DMS153 (cell line): ENCODE measurements at places on chromosomes 11 and 22.

DNA sequence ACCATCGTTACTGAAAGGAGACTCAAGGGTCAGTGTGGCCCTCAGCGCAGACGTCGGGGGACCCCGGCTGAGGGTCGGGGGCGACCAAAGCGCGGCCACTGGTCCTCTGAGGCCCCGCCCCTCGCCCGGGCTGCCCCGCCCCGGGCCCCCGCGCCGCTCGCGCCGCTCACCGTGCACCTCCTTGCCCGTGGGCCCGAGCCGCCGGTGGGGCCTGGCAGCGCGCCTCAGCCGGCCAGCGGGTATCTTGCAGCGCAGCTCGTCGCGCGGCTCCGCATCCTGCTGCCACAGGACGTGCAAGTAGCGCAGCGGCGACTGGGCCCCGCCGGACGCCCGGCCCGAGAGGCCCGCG is 419 bp downstream of the ANKRD54 start:
- peak; percentile 40 for DNase-seq

GRCh38 chr11:134577751-134578395 is 165.8 kb upstream of the B3GAT1 start:
- DNase-seq = no peak

- no peak for DNase-seq
Measured at GRCh38 chr11:70842701-70843100, 409.7 kb downstream of the SHANK2 start.

- DNase-seq = no peak
Measured at GRCh38 chr11:105245781-105246315, 106.3 kb upstream of the CARD18 start.

GRCh38 chr11:102448869-102449224 is 3.7 kb downstream of the TMEM123 start:
- DNase-seq = no peak

GRCh38 chr22:27372364-27372763 is 429.2 kb downstream of the MN1 start:
- DNase-seq = no peak

DNA sequence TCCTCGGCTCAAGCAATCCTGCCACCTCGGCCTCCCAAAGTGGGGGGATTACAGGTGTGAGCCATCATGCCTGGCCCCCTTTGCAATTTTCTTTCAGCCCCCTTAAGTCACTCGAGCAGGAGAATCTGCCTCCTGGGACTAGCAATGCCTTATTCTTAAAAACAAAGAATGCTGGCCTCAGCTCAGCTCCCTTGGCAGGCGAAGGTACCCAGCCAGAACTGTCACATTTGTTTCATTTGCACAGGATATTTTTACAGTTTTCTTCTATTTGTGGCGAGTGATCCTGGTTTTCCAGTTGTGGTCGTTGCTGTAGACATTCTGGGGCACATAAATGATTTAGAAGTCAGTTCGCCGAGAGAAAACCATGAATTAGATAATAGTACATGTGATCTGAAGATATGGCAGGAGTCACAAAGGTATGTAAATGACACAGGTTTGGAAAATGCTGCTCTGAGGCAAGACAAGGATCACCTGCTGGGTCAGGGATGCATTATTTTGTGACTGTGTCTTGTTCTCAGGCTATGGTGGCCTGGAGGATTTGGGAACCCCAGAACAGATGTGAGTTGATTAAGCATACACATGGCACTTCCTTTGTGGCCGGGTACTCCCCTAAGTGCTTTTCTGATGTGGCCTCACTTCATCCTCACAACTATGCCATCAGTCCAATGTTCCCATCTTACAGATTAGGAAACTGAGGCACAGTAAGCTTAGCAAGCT is 51.2 kb upstream of the SLC22A12 start:
- no peak for DNase-seq

DNA sequence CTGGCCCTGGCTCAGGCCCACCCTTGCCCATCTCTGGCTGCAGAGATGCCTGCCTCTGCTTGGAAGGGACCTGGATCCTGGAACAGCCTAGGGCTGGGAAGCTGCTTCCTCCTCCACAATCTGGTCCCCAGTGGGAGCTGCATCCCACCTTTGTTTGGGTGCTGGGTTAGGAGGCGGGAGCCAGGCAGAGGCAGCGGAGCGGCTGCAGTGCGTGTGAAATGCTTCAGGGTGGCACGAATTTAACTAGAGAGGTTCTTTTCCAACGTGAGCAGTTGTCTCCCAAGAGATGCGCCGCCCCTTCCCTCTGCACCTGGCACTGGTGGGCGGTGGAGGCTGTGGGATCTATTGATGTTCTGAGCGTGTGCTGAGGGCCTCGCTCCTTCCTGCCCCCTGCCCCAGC is 31.6 kb downstream of the BRSK2 start:
- no peak for DNase-seq

GRCh38 chr11:104422324-104422944 is 258.5 kb upstream of the PDGFD start:
- no peak for DNase-seq

- no peak for DNase-seq
Measured at GRCh38 chr22:17968126-17968525, 56.2 kb downstream of the MICAL3 start.

DNA sequence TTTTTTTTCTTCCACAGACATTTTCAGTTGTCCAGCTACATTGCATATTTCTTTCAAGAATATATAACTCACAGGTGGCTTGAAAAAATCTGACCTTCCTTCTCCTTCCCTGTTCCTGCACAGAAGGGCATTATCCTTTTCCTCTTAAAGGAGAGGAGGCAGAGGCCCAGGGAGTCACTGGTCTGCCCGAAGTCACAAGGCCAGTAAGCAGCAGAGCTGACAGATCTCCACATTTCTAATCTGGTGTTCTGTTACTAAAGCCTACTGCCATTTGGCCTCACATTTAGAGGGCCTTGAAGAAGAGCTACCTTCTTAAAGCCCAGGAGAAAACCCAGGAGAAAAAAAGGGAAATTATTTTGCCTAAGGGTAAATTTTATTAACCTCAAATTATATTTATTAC is 12.3 kb downstream of the ENDOD1 start:
- no peak for DNase-seq

DNA sequence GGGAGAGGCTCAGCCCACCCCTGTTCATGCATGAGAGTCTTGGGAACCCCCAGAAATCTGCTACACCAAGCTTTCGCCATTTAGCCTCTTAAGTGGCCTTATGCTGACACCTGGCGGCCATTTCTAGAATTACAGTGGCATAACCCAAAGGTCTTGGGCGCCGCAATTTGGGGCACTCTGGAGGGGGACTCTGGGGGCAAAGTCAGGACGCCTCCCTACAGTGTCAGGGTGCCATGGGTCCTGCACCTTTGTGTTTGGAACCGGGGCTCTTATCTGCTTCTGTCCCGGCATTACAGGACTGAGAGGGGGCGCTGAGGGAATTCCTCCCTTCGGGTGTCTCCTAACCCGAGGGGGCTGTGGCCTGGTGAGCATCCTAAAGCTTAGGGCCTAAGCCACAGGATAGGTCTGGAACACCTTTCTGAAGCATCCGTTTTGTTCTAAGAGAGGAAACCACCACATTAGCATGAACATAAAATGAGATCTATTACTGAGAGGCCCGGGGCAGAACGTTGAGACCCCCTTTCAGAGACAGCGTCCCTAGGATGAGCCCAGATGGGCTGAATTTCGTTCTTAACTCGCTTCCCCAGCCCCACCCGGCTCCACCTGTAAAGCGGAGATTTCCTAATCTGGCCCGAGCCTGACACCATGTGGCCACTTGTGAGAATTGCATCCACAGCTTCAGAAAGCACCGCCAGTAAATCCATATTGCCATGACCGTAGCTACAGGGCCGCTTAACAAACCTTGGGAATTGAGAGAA is 9.3 kb downstream of the INS start:
- DNase-seq = peak; percentile 46

DNA sequence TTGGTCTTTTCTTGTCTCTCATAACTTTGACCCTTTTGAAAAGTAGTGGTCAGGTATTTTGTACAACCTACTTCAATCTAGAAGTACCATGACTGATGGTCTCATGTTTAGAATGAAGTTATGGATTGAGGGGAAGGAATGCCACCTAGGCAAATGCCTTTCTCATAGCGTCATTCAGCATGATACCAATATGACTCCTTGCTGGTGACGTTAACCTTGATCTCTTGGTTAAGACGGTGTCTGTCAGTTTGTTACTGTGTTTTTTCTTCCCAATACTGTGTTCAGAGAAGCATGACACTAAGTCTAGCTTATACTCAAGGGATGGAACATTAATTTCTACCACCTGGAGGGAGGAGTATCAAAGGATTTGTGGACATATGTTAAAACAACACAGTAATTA is 130.9 kb downstream of the KIF18A start:
- DNase-seq = no peak

DNA sequence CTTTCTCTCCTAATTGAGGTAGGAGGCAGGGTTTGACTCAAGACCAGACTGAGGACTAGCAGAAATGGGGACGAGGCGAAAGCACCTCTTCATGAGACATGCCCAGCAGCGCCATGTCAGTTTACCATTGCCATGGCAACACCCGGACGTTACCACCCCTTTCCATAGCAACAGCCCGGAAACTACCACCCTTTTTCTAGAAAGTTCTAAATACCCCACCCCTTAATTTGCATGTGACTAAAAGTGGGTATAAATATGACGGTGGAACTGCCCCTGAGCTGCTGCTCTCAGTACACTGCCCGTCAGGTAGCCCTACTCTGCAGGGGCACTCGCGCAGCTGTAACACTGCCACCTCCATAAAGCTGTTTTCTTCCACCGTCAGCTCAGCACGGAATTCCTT is 5.9 kb upstream of the RAC2 start:
- no peak for DNase-seq

DNA sequence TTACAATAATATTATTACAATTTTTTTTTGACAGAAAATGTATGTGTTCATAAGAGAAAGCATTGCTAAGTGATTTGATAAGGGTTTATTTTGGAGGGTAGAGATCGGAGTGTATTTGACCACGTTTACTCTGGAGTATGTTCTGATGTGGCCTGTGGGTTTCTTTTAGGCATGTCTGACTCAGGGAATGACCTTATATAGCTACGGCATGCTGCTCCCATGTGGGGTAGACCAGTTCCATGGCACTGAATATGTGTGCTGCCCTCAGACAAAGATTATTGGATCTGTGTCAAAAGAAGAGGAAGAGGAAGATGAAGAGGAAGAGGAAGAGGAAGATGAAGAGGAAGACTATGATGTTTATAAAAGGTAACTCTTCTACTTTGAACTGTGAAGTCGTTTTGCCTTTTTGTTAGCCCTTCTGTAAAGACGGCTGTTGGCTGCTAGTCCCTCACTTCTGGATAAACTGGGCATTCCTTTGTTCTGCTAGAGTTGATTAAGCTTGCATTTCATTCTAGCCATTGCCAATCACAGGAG is 38.1 kb upstream of the ST14 start:
- DNase-seq = no peak

GRCh38 chr22:49066619-49067018 is 761.1 kb downstream of the BRD1 start:
- no peak for DNase-seq

- DNase-seq = no peak
Measured at GRCh38 chr11:78622666-78623065, 48.0 kb upstream of the NARS2 start.

- no peak for DNase-seq
Measured at GRCh38 chr22:17575681-17576080, 12.4 kb downstream of the SLC25A18 start.

- no peak for DNase-seq
Measured at GRCh38 chr11:92053216-92053615, 171.4 kb upstream of the FAT3 start.

- no peak for DNase-seq
Measured at GRCh38 chr11:119891055-119891768, 162.2 kb upstream of the NECTIN1 start.

GRCh38 chr11:125053167-125053566 is 9.9 kb upstream of the SLC37A2 start:
- no peak for DNase-seq

DNA sequence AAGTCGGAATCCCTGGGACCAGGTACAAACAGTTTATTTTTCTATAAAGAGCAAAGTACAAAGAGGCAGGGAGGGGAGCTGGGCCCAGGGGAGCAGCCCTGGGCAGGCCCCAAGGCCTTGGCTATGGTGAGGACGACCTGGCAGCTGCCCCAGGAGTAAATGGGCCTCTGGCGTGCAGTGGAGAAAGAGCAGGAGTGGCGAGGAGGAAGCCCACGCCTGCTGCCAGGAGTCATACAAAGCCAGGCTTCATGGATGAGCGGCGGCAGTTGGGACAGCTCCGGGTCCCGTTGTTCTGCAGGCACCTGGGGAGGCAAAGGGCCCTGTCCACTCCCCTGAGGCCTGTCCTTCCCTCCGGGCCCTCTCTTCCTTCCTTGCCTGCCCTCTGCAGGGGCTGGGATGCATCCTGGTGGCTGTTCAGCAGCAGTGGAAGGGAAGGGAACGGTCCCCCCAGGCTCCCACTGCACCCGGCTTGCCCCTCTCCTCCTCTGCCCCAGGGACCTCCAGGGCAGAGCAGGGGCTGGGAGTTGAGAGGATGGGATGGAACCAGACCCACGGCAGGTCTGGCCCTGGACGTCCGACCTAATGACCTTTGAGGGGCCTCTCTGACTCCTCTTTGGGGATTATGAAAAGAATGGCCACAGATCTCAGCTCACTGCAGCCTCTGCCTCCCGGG is 11.1 kb downstream of the RAPSN start:
- no peak for DNase-seq
